HT1080 (cell line): ENCODE measurements at places on chromosomes 4 and X. TPM values are rescaled to one million over a fixed set of nuclear protein-coding genes. Genes with fewer than 3 reads are reported as not detected.

Gene RAB9B
- 0.63 and 0.68 TPM in 2 replicates for total RNA-seq

DNA sequence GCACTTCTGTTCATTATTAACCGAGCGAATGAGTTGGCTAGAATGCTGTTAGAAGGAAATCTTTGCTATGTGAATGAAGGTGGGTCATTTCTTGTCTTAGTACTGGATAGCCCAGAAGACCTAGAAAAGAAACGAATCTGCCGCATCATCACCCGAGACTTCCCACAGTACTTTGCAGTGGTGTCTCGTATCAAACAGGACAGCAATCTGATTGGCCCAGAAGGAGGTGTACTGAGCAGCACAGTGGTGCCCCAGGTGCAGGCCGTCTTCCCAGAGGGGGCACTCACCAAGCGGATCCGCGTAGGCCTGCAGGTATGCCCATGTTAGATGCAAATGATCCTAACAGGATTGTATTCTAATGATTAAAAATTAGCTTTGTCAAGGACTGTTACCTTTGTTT, 286.3 kb downstream of the ANK2 start:
- no peak for DNase-seq

DNA sequence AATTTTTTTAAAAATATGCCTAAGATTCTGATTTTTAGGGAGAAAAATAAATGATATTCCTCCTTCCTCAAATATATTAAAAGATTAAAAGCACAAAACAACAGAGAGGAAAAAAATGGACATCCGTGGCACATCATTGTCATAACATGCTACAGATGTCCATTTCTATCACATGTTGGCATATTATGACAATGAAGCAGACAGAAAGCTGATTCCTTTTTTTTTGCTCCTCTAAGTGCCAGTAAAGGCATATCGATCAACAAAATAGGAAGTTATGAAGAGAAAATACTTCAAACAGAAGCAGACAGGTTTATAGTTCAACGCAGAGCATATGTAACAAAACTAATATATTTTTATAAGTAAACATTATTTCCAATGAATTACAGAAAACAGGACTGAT, 11.2 kb downstream of the KLHL8 start:
- DNase-seq = no peak

DNA sequence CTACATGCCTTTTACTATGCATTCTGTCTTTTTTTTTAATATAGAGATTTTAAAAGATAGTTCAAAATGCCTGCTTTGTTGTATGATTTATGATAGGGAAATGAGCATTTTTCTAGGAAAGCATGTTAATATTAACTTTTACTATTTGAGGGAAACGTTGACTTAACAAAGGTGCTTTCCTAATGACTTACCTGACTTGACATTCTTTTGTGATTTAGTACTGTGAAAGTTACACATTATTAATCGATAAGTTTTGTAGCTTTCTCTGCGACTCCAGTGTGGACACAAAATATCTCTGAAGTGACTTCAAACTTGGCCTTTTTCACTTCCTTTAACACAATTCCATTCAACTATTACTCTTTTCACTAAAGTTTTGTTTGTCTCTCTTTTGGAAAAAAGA, 184.3 kb downstream of the GC start:
- no peak for DNase-seq

DNA sequence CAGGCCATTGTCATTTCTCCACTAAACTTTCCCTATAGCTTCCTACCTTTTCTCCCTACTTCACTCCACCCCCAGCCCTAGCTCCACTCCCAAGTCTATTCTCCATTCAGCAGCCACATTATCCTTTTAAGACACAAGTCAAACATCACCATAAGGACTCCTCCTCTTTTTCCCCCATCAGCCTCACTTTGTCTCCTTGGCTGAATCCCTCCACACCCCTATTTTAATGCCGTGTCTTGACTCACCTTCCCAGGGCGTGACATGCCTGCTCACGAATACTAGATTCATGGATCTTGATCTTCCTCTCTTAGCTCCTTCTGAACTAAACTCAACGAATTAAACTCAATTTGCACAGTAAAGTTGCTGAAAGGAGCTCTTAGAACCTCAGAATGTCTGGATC, 281.9 kb downstream of the PTTG2 start:
- no peak for DNase-seq

- peak; percentile 69 for DNase-seq
These were observed 25.4 kb upstream of the SLAIN2 start for GRCh38 chr4:48315728-48316630.
